Stimulated activated CD8-positive, alpha-beta memory T cell treated with anti-CD3 and anti-CD28 coated beads, Interleukin-7, amount 100 ng/mL, for 4 hours (primary cell): ENCODE measurements at places on chromosomes 5 and 9.

GRCh38 chr5:113891491-113891890 lies 378.0 kb downstream of the YTHDC2 start:
- DNase-seq, result no peak

- DNase-seq, result no peak
Observed at GRCh38 chr9:135906291-135907005, 898 bp downstream of the CAMSAP1 start.

DNA sequence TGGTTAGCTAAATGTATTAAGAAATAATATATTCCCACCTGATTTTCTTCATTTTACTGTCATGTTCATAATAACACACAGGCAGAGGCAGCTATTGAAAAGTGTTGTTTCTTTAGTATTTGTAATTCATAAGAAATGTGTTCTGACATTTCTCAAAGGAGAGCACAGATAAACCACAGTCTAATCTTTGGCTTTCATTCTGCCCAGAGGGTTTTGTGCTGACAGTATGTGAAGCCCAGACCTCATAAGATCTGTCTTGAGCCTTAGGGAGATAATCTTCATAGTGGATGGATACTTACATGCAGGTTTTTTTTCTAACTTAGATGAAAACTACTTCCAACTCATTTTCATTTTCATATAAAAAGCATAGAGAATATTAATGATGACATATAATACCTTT lies 206.1 kb downstream of the CHSY3 start:
- DNase-seq, result no peak

- DNase-seq, result no peak
Observed at GRCh38 chr5:36494841-36495601, 111.4 kb upstream of the SLC1A3 start.

- no peak for DNase-seq
Observed at GRCh38 chr9:36074870-36075532, 38.3 kb downstream of the RECK start.

DNA sequence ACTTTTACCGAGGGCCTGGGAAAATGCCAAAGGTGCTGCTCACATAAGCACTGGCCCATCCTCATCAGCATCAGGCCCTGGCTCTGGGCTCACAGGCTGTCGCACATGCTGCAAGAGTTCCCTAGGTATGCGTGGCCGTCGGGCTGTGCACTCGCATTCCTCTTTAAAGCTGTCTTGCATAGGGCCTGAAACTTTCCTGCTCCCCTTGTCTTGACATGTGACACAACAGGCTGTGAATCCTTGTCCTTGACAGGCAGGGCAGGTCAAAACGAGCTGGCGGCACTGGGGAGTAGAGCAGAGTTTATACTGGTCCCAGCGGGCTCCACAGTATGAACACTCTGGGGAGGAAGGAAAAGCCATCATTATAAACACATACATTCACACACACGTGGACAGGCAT lies 30.7 kb downstream of the TSTD2 start:
- no peak for DNase-seq

GRCh38 chr5:111699976-111700375 lies 57.0 kb downstream of the NREP start:
- DNase-seq, result no peak

DNA sequence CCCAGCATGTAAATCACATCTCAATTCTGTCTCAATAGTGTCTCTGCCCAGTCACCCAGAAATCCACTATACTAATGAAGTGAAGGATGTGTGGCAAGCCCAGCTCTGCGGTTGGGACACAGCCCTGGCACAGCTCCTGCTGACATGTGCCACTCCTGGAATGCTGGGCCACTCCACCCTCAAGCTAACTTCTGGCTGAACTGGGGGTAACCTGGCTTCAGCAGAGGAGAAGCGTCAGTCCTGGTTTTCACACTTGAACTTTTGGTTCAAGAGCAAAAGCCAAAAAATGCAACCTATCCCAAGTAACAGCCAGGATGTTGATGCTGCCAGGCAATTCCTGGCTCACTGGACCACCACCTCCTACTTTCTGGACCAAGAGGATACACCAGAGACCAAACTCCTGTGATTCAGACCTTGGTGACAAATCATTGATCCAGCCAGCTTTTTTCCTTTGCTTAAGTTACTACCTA lies 86.4 kb downstream of the ARRDC3 start:
- DNase-seq, result no peak

GRCh38 chr5:20680718-20681302 lies 692.8 kb upstream of the CDH18 start:
- no peak for DNase-seq

GRCh38 chr5:164277720-164278119 lies 772.3 kb downstream of the MAT2B start:
- no peak for DNase-seq

DNA sequence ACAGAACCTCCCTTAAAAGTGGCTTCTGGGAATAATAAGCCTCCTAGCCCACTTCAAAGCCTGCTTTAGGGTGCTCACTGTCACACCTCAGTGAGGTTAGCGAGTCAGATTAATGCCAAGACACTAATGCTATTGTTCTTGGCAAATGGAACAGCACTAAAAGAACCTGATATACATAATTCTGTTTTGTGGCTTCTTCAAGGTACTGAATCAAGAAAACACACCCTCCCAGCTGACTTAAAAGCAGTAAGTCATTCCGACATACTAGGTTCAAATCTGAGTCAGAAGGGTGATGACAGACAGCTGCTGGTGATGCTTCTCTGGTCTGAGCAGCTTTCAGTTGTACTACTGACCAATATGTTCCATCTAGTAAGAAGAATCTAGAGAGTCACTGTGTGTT lies 121.6 kb downstream of the OXCT1 start:
- DNase-seq, result no peak

DNA sequence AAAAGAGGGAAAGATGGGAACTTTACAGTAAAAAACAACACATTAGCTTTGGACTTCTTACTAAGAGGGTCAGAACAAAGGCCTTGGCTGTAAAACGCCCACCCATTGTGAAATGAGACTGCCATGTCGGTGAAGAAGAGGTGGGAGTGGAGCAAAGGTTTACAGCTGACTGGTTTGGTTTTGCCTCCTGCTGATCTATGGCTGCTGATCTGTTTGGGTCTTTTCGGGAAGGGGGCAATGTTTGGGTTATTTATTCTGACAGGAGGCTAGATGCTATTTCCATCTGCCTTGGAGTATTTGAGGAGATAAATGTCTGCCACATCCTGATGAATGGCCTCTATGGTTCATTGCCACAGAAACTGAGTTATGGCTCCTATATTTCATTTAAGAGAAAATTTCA lies 408.7 kb downstream of the TLE4 start:
- no peak for DNase-seq

DNA sequence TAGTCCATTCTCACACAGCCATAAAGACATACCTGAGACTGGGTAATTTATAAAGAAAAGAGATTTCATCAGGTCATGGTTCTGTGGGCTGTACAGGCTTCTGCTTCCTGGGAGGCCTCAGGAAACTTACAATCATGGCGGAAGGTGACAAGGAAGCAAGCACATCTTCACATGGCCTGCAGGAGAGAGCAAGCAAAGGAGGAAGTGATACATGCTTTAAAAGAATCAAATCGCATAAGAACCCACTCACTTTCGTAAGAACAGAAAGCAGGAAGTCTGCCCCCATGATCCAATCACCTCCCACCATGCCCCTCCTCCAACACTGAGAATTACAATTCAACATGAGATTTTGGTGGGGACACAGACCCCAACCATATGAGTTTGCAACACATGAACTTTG lies 5.1 kb upstream of the FBXO38 start:
- DNase-seq, result no peak

- DNase-seq, result no peak
Observed at GRCh38 chr9:656926-657568, 184.4 kb upstream of the DMRT1 start.
